Stimulated activated naive CD4-positive, alpha-beta T cell treated with Interleukin-2 at 50 U/mL for 16 hours (primary cell): ENCODE measurements at places on chromosomes 1 and 21.

DNA sequence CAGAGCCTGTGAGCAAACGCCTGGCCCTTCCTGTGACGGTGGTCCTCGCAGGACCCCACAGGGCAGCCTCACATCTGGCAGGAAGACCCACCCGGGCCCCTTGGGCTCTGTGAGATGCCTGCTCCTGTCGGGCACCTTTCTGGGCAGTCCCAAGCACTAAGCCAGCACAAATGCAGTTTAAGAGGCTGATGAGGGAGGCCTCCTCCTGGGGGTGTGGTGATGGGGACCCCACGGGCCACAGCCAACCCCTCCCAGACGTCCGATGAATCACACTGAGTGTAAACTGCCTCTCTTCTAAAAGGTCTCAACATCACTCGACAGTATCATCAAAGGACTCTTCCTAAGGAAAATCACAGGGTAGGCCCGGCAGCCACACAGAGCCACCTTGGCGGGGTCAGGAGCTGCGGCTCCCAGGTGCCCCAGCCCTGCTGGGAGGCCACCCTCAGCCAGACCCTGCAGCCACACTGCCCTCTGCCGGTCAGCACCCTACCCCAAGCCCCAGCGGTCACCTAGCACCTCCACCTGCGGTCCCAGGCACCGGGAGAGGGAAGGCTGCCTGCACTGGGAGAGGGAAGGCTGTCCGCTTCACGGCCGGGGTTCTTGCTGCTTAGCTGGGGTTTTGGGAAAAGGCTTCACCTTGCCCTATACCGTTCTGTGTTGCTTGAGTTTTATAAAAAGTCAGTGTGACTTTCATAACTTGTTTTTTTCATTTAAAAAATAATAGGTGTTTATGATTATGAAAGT is 3.9 kb upstream of the PRKCZ start:
- DNase-seq: peak; percentile 30

- DNase-seq: no peak
Observed at GRCh38 chr1:64550510-64550909, 80.6 kb downstream of the CACHD1 start.

- no peak for DNase-seq
Observed at GRCh38 chr21:33901412-33902288, 14.0 kb downstream of the ATP5PO start.

GRCh38 chr1:226406401-226406881 is 1.5 kb downstream of the PARP1 start:
- no peak for DNase-seq

DNA sequence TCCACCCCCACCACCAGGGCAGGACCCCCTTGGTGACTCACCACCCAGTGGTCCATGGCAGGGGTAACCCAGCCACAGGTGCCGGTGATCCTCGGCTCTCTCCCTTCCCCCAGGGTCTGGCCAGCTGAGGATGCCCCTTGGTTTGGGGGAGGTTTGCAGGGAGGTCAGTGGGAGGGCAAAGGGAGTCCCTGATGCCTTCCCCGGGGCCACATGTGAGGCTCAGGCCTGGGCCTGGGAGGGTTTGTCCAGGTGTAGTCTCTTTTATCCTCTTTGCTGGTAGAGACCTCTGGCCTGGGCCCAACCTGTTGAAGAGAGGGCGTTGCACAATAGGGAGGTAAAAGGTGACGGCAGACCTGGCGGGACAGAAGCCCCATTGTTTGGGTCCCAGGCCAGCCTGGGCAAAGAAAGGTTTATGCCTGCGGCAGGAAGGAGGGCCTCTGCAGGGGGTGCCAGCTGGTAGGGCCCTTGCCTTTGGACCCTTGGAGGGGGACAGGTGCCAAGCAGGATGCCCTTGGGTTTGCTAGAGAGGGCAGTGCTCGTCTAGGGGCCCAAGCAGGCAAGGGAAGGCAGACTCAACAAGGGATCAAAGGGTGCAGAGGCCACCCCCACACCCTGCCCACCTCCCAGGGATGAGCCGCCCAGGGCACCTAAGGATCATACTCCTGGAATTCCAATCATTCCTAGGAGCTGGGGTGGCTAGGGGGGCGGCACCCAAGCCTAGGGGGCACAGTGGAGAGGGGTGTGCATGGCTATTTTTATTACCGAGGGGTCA is 760 bp upstream of the TINAGL1 start:
- no peak for DNase-seq

DNA sequence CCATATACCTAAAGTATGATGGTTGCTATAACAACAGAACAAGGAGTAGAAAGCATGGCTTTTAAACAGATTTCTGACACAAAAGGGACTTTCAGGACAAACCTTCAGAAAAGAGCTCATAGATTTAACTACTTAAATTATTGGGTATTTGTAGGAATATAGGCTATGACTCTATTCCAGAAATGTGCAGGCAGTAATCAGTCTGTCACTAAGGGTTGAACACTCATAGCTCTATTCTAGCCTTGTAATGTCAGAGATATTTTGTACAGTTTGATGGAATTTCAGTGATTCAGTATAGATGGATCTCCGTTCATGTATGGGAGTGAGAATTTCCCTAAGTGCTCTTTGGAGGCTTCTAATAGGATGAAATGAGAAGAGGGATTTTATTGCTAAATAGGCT is 82.8 kb downstream of the EXTL2 start:
- no peak for DNase-seq

DNA sequence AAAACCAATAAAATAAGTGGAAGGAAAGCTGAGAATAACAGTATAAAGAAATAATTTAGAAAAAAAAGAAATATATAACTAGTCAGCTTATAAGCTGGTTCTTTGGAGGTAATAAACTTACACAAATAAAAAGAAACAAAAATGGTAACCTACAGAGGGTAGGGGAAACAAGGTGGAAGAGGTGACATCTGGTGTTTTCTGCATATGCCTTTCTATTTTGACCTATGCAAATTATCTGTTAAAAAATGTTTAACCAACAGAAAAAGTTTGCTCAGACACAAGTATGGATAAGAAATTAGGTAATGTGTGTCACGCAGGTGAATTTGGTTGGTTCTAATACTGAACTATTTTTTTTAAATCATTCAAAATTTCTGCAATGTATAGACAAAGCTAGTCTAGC is 53.6 kb upstream of the DMRTA2 start:
- no peak for DNase-seq
